Stimulated activated CD8-positive, alpha-beta memory T cell treated with anti-CD3 and anti-CD28 coated beads, Interleukin-7, amount 100 ng/mL, for 1 hour (primary cell): ENCODE measurements at places on chromosomes 7 and 10.

DNA sequence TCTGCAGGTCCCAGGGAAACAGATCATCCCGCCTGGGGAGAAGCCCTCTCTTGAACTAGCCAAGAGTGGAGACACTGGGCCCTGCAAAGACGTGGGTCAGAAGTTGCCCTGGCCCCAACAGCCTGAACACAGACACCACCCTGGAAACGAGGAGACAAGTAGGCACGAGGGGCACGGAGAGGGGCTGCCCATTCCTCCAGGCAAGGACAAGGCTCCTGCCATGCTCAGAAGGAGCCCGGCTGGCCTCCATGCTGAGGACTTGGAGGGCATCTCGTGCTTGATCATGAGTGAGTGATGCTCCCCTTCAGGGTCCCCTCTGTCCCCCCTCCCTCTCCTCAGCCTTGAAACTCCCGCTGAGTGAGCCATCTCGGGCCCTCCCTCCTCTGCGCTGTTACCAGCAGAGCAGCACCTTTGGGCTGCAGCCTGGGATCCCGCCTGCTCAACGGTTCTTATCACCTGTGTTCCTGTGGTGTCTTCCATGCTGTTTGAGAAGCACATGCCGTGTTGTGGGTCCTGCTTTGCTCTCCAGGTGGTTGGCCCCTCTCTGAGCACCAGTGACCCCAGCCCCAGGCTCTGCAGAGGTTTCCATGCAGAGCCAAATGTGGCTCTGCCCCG is 544.3 kb downstream of the TCERG1L start:
- DNase-seq: no peak

- DNase-seq: no peak
Measured at GRCh38 chr7:28267012-28267411, 86.4 kb upstream of the JAZF1 start.

DNA sequence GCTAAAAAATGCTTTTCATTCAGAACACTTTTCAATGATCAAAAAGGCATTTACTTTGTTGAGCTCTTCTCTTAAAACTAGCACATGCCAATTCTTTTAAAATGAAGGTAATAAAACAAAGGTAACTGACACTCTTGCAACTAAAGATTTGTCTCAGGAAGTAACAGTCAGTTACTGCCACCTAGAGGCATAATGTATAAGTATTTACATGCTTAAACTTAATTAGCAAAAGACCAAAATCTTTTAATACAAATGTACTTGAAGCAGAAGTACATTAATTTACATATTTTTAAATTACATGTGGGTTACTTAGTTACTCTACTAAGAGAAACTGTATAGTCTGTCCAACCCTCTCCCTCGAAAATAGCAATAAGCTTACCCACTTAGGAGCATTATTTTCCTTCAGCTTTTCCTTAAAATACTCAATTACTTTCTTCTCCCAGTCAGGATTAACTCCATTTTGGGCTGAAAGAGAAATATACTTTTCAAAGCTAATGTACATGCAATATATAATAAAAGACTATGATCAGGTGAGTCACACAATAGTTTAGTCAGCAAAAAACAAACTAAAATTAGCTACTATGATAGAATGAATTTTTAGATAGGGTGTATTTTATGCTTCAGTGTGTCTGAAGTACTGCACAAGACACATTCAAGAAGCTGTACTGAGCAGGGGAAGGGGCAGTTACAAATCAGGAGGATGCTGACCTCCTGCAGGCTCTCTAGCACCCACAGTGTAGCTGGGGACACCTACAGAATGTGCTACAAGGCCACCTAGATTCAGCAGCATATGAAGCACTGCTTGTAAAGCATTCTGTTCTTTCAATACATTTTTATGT is 13.0 kb downstream of the MCMBP start:
- DNase-seq: no peak

DNA sequence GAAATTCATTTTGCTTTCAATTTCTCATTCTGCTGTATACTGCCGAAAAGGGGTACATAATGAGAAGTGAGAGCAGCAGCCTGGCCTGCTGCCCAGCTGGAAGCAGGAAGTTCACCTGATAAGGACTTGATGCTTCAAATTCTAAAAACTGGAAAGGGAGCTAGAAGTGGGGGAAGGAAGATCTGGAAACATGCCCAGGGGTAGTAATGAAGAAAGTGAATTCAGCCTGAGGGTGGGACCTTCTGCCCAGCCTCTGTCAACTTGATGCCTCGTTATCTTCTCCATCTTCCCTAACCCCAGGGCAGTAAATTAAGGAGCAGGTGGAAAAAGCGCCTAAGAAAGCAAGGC is 69.4 kb downstream of the ARMH3 start:
- no peak for DNase-seq

DNA sequence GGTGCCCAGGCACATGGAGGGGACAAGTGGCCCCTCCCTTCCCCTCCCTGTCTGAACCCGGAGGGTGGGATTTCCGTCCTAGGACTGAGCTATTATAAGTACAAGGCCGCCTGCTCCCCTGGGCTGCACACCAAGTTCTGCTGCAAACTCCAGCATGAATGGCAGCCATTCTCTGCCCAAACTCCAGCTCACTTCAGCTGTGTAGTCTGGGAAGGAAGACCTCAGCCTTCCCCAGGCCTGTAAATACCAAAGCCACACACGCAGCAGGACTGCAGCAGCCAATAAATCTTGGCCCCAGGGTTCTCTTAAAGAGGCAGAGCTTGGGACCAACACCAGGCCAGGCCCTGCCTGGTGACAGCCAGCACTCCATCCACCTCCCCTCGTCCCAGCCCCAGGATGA is 291.3 kb upstream of the ZMIZ1 start:
- no peak for DNase-seq

GRCh38 chr10:78211561-78212051 is 177.9 kb downstream of the RPS24 start:
- DNase-seq: no peak

DNA sequence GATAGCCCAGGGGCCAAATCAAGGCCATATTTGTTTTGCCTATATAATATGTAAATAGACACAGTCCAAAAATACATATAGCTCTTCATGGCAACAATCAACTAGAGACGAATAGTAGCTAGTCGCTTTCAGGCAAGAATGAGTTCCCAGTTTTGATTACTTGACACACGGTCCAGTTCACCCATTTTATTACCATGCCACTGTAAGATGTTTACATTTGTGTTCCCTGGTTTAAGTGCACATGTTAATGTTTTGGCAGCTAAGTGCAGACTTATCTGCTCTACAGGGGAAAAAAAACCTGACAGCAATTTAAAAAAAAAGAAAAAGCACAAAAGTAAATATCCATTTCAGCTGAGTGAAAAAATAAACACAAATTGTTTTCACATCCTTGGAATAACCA is 213.1 kb downstream of the TPK1 start:
- DNase-seq: no peak

GRCh38 chr10:69866688-69867461 is 65.2 kb downstream of the COL13A1 start:
- no peak for DNase-seq

GRCh38 chr10:17648243-17649035 is 4.5 kb downstream of the STAM start:
- peak; percentile 21 for DNase-seq

- DNase-seq: no peak
Measured at GRCh38 chr10:112369495-112370423, 4.2 kb upstream of the ACSL5 start.

GRCh38 chr7:98418636-98419315 is 17.9 kb upstream of the BAIAP2L1 start:
- no peak for DNase-seq

DNA sequence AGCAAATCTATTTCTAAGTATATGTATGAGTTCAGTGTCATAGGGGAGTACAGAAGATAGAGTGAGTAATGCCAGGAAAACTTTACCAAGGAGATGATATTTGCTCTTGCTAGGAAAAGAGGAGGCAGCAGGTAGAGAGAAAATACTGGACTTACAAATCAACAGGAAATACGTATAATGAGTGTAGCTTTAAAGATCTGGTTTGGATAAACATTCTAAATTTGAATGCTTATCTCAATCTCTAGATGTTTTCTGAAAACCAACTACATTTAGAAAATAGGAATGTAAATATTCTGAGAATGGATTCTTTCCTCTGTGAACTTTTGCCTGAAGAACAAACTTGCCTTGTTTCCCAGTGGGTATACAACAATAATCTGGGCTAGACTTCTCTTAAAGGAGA is 46.9 kb upstream of the GNAI1 start:
- DNase-seq: no peak

DNA sequence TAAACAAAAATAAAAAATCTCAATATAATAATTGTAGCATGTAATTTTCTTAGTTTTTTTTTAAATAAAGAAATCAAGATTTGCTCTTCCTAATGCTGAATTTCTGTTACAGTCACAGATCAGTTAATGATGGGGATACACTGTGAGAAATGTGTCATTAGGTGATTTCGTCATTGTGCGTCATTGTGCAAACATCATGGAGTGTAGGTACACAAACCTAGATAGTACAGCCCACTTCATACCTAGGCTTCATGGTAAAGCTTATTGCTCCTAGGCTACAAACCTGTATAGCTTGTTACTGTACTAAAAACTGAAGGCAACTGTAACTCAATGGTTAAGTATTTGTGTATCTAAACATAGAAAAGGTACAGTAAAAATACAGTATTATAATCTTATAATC is 74.4 kb upstream of the LSM8 start:
- DNase-seq: no peak

- no peak for DNase-seq
Measured at GRCh38 chr10:44975431-44976331, 2.9 kb downstream of the DEPP1 start.

GRCh38 chr7:147999962-148000361 is 590.6 kb upstream of the C7orf33 start:
- DNase-seq: no peak

DNA sequence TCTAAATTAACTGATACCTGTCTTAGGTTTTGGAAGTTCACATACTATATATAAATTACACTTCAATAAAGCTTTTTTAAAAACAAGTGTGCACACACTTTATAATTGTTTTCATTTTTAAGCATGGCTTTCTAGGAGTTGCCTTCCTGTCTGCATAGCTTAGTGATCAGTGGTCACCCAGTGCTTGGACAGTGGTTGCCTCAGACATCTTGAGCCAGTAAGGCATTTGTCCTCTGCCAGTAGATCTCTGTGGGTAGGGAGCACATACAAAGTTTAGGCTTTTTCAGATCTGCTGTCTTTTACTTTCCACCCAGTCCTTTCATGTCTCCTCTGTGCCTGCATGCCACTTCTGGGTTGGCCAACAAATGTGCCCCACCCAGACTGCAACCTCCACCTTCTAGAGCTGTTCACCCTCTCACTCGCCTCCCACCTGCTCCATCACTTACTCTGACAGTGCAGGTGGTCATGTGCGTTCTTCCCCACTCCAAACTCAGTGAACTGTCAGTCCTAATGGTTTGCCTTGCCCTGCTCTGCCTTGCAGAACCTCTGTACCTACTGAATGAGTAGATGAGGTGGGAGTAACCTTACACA is 31.7 kb downstream of the TPST1 start:
- no peak for DNase-seq

DNA sequence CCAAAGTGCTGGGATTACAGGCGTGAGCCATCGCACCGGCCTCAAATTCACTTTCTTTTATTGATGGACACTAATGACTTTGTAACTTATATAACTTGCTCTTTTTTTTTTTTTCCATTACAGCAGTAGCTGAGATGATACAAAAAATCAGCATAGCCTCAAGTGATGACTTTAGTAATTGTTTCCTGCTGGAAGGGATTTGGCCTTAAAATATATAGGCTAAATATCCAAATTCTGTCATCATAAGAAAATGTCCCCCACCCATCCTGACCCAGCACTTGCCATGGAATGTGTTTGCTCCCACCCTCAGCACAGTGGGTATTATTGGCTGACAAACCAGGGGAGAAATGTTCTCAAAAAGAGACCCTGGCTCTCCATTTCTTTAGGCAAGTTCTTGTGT is 1264.1 kb upstream of the AUTS2 start:
- DNase-seq: no peak
